RPMI7951 (cell line): ENCODE measurements at places on chromosomes 6 and 20. TPM values are rescaled to one million over a fixed set of nuclear protein-coding genes. Genes with fewer than 3 reads are reported as not detected.

Gene NUDT3
- total RNA-seq, result 18.0 and 19.1 TPM in 2 replicates

Gene TMEM239
- total RNA-seq, result not detected in 2 replicates

Gene MLN
- total RNA-seq, result not detected in 2 replicates

Gene SEMG1
- total RNA-seq, result not detected in 2 replicates

Gene MEI4
- total RNA-seq, result not detected in 2 replicates

Gene NKX2-2
- 0.20 TPM in 1 of 2 replicates, not detected in the other for total RNA-seq

Gene GGTLC1
- total RNA-seq, result not detected in 2 replicates

Gene EEF1E1
- 185 and 229 TPM in 2 replicates for total RNA-seq
